ENCODE measurements at places on chromosomes 5 and 9.

GRCh38 chr5:178777520-178777919 is 47.1 kb upstream of the ZNF354A start:
- no peak for DNase-seq

DNA sequence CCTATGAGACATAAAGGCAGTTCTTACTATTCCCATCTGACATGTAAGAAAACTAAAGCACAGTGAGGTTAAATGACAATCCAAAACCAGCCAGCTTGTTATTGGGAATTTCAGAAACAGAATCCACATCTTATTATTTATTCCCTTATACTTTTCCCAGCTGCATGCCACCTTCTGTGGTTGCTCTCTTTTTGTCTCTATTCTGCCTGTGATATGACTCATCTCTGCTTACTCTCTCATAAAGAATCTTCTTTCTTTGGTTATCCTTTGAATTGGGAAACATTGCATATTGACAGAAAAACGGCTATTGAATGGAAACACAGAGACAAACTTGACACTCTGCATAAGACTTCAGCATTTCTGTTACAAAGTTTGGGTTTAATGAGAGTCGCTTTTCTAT is 183.2 kb downstream of the TLR4 start:
- no peak for DNase-seq

DNA sequence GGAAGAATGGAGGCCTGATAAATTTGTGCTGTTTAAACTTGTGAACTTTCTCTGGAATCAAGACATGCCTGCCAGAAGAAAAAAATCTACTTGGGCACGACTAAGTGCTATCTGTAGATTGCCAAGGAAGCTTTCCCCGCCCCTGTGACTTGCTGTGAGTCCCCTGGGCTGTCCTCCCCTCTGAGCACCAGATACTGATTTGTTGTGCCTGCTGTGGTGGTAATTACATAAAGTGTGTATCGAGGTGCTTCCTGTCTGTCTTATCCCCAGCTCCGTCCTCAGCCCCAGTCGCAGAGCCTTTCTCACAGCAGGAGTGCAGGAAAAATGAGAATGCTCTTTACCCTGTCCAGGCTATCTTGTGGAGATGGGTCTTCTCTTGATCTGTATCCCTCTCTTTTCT is 53.9 kb downstream of the TRIO start:
- no peak for DNase-seq

DNA sequence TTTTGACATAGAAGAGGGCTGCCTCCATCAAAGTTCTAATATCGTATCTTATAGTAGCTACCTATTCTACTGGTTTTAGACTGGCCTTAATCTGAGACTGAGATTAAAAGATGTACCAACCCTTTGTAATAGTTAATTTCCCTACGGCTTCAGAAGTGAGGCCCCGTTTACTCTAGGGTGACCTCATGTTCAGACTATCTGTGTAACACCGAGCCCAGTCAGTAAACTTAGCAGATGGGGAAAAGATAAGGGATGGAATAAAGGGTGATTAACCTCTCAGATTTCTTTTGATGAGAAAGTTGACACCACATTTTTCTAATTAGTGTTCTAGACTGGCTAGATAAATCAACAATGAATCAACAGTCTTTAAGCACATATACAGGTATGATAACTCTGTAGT is 283.1 kb downstream of the KCTD16 start:
- DNase-seq: no peak

GRCh38 chr9:5499889-5500398 is 10.4 kb upstream of the PDCD1LG2 start:
- no peak for DNase-seq

Measured in HS-27A (cell line).